GM12891 (cell line): ENCODE measurements at places on chromosomes 1 and 21.

GRCh38 chr1:25844536-25845337 lies 14.5 kb downstream of the AUNIP start:
- DNase-seq, result no peak

DNA sequence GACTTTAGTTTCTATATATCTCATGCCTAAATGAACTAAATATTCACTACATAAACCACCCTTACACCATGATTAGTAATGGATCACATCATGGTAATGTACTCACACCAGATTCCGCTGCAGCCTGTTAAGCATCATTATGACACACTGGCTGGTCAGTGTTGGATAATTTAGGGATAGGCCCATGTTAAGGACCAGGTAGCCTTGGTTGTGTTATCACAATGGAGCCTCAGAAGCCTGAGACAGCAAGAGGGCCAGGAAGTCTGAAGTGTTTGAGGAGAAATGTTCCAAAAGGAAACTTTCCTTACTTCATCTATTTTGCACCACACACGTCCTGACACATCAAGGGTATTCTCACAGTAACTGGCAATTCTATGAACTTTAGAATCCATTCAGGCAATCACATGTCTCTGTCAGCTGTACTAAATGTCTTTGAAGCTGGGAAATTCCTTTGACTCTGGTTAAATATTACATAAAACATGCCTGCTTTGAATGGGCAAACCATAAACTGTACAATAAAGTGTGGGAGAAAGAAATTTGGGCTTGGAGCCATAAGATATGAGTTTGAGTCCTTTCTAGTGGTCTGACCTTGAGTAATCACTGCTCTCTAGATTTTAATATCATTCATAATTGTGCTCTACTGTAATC lies 105.3 kb upstream of the DPT start:
- no peak for DNase-seq

DNA sequence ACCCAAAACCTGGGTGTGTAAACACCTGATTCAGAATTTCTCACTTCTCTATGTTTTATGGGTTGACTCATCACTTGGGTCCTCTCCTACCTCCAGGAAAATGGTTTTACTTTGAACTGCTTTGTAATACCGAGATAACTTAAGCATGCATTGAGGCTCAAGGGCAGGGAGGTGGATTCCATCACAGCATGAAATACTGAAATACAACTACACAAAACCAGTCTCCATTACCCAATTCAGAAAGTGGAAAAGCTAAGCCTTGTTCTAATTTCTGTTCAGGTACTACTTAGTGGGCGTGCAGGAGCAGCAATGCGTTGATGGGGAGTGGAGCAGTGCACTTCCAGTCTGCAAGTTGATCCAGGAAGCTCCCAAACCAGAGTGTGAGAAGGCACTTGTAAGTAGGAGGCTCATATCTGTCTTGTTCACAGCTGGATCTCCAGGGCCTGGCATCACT lies 6.1 kb upstream of the C4BPA start:
- DNase-seq, result peak; percentile 18

DNA sequence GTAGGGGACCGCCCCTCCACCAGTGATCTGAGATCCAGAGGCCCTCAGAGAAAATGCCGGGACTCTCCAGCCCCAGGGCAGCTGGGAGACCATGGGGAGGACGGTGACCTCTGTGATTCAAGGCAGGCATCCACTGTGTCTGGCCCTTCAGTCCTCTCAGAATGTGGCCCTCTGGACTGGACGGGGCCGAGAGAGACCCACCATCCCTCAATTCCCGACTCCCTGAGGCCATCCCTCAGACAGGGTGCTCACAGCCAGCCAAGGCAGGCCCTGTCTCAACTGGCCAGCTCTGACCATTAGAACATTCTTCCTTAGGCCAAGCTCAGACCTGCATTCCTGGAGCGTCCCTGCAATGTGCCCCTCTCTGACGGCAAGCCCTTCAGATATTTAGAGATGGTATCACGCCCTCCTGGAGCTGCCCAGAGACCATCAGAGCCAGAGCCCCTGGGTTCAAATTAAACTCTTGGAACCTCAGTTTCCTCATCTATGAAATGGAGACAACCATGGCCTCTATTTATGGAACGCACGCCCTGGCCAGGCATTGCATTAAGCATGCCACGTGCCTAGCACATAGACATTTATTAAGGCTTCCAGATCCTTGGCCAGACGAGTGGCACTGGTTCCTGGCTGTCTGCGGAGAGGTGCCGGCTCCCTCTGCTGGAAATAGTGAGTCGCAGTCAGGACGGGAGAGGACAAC lies 9.6 kb upstream of the EPS8L3 start:
- peak; percentile 68 for DNase-seq

GRCh38 chr1:69589799-69590198 lies 22.1 kb downstream of the LRRC7 start:
- DNase-seq, result no peak

- DNase-seq, result no peak
These were observed 50.5 kb downstream of the C1orf21 start for GRCh38 chr1:184437291-184437690.

- no peak for DNase-seq
These were observed 155.9 kb upstream of the COA6 start for GRCh38 chr1:234217316-234217840.

DNA sequence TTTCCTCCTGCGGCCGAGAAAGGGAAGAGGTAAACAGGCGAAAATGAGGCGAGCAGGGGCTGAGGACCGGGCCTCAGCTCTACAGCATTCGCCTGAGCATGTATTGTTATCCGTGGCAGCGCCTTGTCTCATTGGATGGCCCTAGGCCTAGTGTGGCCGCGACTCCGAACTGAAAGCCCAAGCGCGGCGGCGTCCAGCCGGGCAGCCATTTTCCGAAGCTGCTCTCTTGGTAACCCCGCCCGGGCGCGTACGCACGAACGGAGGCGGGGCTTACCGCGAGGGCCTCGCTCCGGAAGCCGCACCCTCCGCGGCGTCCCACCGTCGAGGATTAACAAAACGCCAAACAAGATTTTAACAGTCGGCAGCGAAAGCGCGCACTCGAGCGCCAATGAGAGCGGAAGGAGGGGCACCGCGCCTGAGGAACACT lies 797 bp upstream of the USP1 start:
- DNase-seq, result peak; percentile 57

DNA sequence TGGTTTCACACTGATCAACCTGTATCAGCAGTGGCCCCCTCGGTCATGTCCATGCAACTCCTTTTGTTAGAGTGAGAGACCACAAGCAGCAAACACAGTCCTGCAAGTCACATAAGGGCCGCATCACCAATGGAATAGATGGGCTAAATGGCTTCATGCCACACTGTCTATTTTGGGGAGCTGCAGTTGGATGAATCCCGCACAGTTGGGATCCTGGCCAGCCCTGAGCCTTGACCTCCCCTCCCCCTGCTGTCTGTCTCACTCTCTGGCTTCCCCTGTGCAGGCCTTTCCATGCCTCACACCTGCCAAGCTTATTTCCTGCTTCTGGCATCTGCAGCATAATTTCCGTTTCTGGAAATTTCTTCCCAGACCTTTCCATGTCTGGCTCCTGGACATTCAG lies 57.0 kb downstream of the CNIH3 start:
- DNase-seq, result no peak

DNA sequence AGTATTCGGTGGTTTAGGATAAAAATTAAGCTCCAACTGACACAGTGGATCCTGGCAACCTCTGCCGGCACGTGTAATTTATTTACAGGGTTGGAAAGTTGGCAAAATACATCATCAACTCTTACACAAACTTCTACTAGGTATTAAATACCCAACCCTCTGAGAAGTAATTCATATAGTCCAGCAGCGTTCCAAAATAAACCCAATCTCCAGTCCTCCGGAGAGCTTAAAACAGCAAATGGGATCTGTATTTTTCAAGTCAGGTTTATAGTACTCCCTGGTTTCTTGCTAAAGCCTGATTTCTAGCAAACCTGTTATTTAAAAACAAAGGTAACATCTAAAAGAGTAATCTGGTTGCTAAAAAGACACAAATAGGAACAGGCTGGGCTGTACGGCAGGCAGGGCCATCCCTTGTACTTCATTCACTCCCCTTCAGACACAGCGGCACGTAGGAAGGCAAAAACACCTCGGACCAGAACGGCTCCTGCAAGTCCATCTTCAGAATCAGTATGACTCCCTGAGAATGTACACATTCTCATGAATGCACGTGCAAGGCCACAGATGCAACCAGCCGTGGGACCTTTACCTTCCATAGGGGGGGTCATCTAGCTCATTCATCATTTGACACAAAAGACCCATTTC lies 8.6 kb downstream of the GLIS1 start:
- DNase-seq, result no peak

GRCh38 chr1:201430776-201431175 lies 9.2 kb upstream of the TNNI1 start:
- no peak for DNase-seq

DNA sequence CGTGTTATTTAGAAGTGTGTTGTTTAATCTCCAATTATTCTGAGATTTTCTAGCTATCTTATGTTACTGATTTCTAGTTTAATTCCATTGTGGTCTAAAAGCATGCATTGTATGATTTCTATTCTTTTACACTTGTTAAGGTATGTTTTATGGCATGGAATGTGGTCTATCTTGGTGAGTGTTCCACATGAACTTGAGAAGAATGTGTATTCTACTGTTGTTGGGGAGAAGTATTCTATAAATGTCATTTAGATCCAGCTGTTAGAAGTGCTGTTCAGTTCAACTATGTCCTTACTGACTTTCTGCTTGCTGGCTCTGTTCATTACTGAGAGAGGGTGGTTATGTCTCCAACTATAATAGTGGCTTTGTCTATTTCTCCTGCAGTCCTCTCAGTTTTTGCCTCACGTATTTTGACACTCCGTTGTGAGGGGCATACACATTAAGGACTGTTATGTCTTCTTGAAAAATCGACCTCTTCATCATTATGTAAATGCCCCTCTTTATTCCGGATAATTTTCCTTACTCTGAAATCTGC lies 12.0 kb upstream of the PLA2G5 start:
- DNase-seq, result no peak

GRCh38 chr1:75797273-75797588 lies 549 bp downstream of the MSH4 start:
- no peak for DNase-seq

- no peak for DNase-seq
These were observed 6.7 kb downstream of the CHI3L2 start for GRCh38 chr1:111234258-111234657.

DNA sequence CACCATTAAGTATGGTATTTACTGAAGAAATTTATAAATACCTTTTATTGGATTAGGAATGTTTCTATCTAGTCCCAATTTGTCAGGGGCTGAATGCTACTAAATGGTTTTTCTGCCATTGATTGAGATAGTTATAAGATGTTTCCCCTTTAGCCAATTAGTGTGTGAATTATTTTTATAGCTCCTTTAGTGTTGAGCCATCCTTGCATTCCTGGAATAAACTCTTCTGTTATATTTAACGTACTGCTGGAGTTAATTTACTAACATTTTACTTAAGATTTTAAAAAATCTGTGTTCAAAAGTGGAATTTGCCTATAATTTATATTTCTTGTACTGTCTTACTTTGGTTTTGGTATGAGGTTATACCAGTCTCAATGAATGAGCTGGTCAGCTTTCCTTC lies 25.4 kb upstream of the LRRC3 start:
- DNase-seq, result no peak

GRCh38 chr1:36743286-36744005 lies 260.7 kb upstream of the CSF3R start:
- DNase-seq, result no peak

DNA sequence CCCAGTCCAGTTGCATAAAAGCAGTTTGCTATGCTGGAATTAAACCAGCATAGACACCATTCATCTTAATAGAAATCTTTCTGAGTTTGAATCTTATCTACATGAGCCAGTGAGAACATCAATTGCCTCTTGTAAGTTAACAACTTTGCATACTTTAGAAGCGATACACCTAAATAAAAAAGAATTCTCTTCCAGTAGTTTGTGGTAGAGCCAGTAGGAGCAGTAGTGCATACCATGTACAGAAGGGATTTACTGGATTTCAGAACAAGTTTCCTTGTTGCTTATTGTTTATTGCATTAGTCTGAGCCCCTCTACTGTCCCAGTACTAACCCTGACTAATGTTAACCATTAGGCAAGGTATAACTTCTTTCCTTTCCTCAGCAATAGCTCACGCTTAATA lies 313.1 kb downstream of the TGFB2 start:
- DNase-seq, result no peak

GRCh38 chr1:16068356-16069270 lies 4.8 kb downstream of the FAM131C start:
- DNase-seq, result no peak

- no peak for DNase-seq
These were observed 39.1 kb downstream of the FBXO2 start for GRCh38 chr1:11615090-11615489.

- DNase-seq, result no peak
These were observed 175.5 kb downstream of the CLIC6 start for GRCh38 chr21:34844013-34844923.

GRCh38 chr21:46604329-46604974 lies 430 bp downstream of the S100B start:
- no peak for DNase-seq

- no peak for DNase-seq
These were observed 1.8 kb upstream of the SERBP1 start for GRCh38 chr1:67431869-67432578.

DNA sequence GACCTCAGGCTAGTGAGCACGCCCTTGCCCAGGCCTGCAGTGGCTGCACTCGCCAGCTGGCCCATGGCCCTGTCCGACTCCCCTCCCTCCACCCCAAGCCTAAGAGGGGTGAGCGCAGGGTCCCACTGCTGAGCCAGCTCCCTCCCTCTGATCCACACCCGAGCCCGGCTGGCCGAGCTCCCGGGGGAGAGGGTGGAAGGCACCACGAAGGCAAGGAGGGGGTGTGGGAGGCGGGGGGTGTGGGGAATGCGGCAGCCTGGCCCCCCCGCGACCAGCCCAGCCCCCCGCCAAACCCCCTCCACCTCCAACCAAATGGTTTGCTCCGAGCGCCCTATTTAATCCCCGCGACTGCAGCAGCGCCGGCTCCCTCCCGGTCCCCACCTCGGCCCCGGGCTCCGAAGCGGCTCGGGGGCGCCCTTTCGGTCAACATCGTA lies at the start of gene CADM3:
Gene CADM3, plus strand, starts transcription at position 362 of the 434 bp plus-strand sequence. CDS start 151 bp downstream, outside the sequence.
- no peak for DNase-seq

DNA sequence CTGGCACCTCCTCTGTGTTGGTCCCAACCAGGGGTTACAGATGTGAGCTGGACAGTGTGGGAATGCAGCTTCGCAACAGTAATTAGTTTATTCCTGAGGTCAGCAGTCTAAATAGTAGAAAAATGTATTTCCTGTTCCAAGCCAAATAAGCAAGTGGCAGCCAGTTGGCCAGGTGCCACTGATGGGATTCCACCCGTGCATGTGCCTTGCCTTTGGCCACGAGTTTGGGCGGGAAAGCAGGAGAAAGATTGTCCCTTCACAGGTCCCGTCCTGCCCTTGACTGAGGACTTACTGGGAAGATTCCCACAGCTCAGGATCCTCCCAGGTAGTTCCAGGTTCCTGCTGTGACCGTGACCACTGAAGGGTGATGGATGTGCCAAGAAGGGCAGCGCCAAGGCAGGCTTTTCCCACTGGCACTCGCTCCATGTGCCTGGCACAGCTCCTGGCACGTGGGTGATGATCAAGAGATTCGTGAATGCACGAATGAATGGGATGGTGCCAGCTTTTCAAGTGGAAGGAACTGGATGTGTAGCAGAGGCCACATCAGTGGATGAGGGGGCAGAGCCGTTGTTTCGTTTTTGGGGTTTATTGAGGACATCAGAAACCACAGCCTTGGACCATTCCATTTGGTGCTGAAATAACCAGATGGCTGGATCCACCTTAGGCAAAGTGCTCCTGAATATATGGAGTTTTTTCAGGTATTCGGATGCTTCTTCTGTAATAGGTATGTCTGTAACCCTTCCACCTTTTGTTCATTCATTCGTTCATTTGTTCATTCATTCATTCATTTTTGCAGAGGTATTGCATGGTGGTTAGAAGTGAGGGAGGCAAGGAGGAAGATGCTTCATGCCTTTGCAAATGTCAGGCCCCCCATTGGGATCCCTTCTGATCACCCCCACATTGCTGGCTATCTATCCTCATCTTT lies 62.4 kb upstream of the WNT4 start:
- DNase-seq, result no peak
